ENCODE measurements at places on chromosomes 3 and 15.
A peak's percentile ranks its signal among the peaks of the same experiment; 100 is the strongest.

GRCh38 chr15:42073418-42073817 is 20.9 kb downstream of the PLA2G4D start:
- no peak overlapping the region for H3K27ac ChIP-seq
- H3K27me3 ChIP-seq = no peaks in the 10 kb centered on the region
- DNase-seq = no peak
- H3K36me3 ChIP-seq = no peaks in the 10 kb centered on the region

DNA sequence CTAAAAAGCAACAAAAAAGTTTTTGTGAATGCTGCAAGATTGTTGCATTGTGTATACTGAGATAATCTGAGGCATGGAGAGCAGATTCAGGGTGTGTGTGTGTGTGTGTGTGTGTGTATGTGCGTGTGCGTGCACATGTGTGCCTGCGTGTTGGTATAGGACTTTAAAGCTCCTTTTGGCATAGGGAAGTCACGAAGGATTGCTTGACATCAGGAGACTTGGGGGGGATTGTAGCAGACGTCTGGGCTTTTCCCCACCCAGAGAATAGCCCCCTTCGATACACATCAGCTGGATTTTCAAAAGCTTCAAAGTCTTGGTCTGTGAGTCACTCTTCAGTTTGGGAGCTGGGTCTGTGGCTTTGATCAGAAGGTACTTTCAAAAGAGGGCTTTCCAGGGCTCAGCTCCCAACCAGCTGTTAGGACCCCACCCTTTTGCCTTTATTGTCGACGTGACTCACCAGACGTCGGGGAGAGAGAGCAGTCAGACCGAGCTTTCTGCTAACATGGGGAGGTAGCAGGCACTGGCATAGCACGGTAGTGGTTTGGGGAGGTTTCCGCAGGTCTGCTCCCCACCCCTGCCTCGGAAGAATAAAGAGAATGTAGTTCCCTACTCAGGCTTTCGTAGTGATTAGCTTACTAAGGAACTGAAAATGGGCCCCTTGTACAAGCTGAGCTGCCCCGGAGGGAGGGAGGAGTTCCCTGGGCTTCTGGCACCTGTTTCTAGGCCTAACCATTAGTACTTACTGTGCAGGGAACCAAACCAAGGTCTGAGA is 4.7 kb downstream of the BHLHE40 start:
- H3K4me1 ChIP-seq = peaks cover 52% of the 10 kb centered on the region
- peaks cover 9% of the 10 kb centered on the region for H3K36me3 ChIP-seq
- peak overlapping the region; percentile 89 for H3K4me3 ChIP-seq
- no peaks in the 10 kb centered on the region for H3K27me3 ChIP-seq
- peak; percentile 52 for DNase-seq

- no peak overlapping the region for H3K4me3 ChIP-seq
- no peaks in the 10 kb centered on the region for H3K36me3 ChIP-seq
- no peak for DNase-seq
- no peaks in the 10 kb centered on the region for H3K27me3 ChIP-seq
Measured at GRCh38 chr3:189267981-189268613, 96.3 kb downstream of the TPRG1 start.

DNA sequence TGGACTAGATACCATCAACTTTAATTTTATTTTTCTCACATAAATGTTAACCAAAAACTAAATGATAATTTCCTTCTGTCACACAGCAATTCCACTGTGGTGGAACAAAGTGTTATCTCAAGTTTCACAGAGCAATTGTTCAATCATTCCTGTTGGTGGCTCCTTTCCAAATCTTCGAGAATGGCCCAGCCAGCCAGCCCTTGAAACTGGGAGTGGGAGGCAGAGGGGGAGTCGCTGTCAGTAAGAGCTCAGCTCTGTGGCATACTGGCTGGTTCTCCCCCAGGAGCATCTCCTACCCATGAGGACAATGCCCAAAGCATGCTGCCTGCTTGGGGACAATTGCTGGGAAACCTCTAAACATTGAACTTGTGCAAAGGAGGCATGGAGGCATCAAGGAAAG is 47.7 kb downstream of the MECOM start:
- no peak for DNase-seq
- no peaks in the 10 kb centered on the region for H3K36me3 ChIP-seq
- H3K4me3 ChIP-seq = no peak overlapping the region
- no peaks in the 10 kb centered on the region for H3K27me3 ChIP-seq

DNA sequence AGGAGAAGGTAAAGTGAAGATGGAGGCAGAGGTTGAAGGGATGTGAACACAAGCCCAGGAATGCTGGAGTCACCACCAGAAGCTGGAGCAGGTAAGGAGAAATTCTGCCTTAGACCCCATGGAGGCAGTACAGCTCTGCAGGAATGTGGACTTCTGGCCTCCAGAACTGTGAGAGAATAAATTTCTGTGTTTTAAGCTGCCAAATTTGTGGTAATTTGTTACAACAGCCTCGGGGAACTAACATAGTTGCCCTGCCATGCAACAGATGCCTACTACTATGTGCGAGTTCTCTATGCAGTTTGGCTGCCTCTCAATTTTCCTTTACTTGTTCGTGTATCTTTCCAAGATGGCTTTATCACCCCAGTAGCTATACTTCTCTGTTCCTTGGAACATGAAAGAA is 394.1 kb downstream of the TUSC7 start:
- no peak overlapping the region for H3K27ac ChIP-seq
- no peak for DNase-seq
- H3K4me1 ChIP-seq = no peaks in the 10 kb centered on the region
- no peak overlapping the region for H3K4me3 ChIP-seq
- no peaks in the 10 kb centered on the region for H3K36me3 ChIP-seq

DNA sequence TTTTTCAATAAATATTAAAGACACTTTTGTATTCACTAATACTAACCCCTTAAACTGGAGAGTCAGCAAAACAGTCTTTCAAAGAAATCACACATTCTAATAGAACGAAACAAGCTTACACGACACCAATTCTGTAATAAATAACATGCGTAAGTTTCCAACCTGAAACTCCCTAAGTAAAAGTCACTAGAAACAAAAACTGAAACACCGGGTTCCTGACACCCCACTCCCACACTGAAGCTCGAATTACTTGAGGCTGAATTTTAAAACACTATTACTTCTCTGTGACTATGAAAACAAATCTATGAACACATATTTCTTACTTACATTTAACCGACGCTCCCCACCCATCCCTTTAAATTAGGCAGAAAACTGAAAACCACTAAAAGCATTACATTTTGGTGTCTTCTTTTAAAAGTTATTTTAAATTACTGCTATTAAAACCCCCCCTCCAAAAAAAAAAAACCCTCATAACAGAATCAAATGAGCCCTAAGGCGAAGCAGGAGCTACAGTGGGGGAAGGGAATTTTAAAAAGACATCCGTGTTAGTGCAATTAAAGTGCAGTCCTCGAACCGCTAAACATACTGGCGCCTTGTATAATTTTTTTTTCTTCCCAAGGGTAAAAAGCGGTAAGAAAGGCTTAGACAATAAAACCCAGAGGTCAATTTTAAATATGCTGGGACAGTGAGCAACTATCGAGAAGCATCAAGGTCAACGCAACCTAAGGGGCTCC is 878 bp downstream of the SPPL2A start:
- peaks cover 18% of the 10 kb centered on the region for H3K4me1 ChIP-seq
- H3K36me3 ChIP-seq = no peaks in the 10 kb centered on the region
- peak overlapping the region; percentile 97 for H3K4me3 ChIP-seq
- H3K27me3 ChIP-seq = no peaks in the 10 kb centered on the region

DNA sequence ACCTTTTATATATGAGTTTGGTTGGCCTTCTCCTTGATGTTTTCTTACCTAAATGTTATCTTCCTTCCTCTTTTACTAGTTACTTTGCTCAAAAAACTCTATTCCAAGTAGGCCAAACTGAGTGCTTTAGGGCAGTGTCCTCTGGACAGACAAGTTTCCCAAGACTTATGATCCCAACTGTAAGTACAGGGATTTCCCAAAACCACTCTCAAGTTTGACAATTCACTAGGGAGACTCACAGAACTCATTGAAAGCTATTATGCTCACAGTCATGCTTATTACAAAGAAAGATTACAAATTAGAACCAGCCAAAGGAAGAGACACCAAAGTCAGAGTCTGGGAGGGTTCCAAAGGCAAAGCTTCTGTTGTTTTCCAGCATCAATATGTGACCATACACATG is 534.2 kb upstream of the ALCAM start:
- no peak for DNase-seq
- H3K4me3 ChIP-seq = no peak overlapping the region
- no peaks in the 10 kb centered on the region for H3K4me1 ChIP-seq
- no peaks in the 10 kb centered on the region for H3K36me3 ChIP-seq
- H3K27ac ChIP-seq = no peak overlapping the region

- no peaks in the 10 kb centered on the region for H3K36me3 ChIP-seq
- peak overlapping the region; percentile 37 for H3K4me3 ChIP-seq
- no peaks in the 10 kb centered on the region for H3K4me1 ChIP-seq
- peak overlapping the region; percentile 68 for H3K27ac ChIP-seq
- peak; percentile 63 for DNase-seq
Measured at GRCh38 chr15:100902436-100903167, 16.6 kb upstream of the LRRK1 start.

GRCh38 chr3:73500321-73500720 is 124.4 kb downstream of the PDZRN3 start:
- no peak overlapping the region for H3K4me3 ChIP-seq
- peaks cover 13% of the 10 kb centered on the region for H3K4me1 ChIP-seq
- H3K27ac ChIP-seq = no peak overlapping the region
- DNase-seq = no peak
- H3K27me3 ChIP-seq = no peaks in the 10 kb centered on the region

DNA sequence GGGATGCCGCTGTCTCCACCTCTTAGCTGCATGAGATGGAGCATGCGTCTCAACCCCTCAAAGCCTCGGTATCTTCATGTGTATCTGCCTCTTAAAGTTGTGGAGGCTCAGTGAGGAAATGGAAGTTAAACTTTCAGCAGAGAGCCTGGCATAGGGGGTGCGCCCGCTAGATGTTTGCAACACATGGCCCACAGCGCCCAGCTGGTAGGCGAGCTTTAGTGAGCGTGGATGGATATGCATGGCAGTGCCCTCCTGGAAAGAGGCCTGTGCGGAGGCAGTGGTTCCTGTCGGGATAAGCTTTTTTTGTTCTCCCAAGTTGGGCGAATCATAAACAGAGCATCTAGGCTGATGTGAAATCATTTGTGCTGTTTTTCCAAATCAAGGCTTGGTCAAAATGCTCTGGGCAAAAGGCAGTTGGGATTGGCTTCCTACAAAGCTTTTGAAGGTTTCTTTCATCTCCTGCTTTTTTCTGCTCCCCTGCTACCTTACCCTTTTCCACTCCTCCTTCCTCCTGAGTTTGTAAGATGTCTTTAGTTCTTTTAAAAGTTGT is 272.4 kb upstream of the TPM1 start:
- no peak overlapping the region for H3K4me3 ChIP-seq
- H3K4me1 ChIP-seq = no peaks in the 10 kb centered on the region
- DNase-seq = no peak
- H3K27ac ChIP-seq = no peak overlapping the region
- no peaks in the 10 kb centered on the region for H3K27me3 ChIP-seq
- peaks cover 5% of the 10 kb centered on the region for H3K36me3 ChIP-seq

- no peak overlapping the region for H3K27ac ChIP-seq
- H3K4me1 ChIP-seq = no peaks in the 10 kb centered on the region
- H3K36me3 ChIP-seq = no peaks in the 10 kb centered on the region
- DNase-seq = no peak
Measured at GRCh38 chr3:40337136-40338108, 27.9 kb downstream of the EIF1B start.

DNA sequence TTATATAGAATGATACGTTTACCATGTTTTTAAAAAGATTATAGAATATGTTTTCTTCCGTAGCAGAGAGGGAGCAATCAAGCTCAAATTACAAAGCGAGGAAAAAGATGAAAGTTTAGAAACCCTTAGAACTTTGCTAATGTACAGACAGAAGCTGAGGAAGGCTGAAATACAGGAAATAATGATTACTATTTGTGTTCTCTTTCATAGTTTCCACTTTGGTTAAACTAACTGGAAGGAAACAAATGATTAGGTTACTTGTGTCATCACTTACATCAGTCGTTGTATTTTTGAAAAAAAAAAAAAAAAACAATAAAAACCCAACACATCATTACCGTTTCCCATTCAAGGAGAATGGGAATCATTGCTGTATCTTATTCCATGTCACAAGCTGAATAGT is 337.8 kb upstream of the CBLB start:
- H3K36me3 ChIP-seq = no peaks in the 10 kb centered on the region
- DNase-seq = no peak
- H3K4me1 ChIP-seq = no peaks in the 10 kb centered on the region

DNA sequence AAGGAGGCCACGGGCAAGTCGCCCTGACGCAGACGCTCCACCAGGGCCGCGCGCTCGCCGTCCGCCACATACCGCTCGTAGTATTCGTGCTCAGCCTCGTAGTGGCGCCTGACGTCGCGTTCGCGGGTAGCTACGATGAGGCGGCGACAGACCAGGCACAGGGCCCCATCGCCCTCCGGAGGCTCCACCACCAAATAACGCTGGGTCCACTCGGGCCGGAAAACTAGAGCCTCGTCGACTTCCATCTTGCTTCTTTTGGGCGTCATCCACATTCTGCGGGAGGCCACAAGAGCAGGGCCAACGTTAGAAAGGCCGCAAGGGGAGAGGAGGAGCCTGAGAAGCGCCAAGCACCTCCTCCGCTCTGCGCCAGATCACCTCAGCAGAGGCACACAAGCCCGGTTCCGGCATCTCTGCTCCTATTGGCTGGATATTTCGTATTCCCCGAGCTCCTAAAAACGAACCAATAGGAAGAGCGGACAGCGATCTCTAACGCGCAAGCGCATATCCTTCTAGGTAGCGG is at the start of gene EPM2AIP1:
Gene EPM2AIP1, minus strand, starts transcription at position 326 of the 520 bp plus-strand sequence. Its CDS starts 54 bp downstream, at position 272.
- peaks cover 54% of the 10 kb centered on the region for H3K4me1 ChIP-seq
- peaks cover 2% of the 10 kb centered on the region for H3K36me3 ChIP-seq
- no peak for DNase-seq
- peak within 1 kb of the TSS; percentile 99 for H3K4me3 ChIP-seq
- no peaks in the 10 kb centered on the region for H3K27me3 ChIP-seq

DNA sequence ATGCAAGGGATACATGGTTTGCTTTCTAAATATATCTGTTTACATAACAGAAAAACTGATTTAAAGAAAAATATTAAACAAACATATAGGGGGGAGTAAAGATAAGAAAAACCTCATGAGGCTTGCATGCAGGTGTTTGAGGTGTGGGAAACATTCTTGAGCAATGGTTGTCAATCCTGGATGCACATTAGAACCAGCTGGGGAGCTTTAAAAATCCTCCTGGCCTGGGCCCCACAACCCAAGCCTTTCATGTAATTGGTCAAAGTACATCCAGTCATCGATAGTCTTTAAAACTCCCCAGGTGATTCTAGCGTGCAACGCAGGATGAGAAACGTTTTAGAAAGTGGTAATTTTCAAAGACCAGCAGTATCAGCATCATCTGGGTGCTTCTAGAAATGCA is 18.3 kb downstream of the NMNAT3 start:
- H3K27ac ChIP-seq = no peak overlapping the region
- H3K4me3 ChIP-seq = no peak overlapping the region
- H3K27me3 ChIP-seq = no peaks in the 10 kb centered on the region
- DNase-seq = no peak
- no peaks in the 10 kb centered on the region for H3K4me1 ChIP-seq
